CD4-positive, alpha-beta T cell treated with Interleukin-17A for 1 hour (primary cell): ENCODE measurements at places on chromosomes 1 and 21.

DNA sequence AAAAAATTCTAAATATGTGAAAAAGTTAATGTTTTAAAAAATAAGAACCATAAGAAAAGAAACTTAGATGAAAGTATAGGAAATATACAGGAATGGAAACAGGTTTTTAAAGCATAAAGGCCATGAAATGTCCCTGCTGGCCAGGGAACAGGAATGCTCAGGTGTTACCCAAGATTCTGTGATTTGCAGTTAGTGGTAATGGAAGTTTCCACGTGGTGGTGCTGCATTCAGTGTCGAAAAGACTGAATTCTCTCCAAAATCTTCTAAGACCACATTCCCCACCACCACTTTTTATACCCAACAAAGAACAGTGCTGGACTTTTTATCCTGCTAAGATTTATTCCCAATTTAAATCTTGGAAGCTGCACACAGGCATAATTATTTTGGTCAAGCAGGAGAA is 126.2 kb downstream of the PRRX1 start:
- no peak for DNase-seq

GRCh38 chr1:62435231-62436038 is 1.4 kb upstream of the USP1 start:
- DNase-seq = no peak

DNA sequence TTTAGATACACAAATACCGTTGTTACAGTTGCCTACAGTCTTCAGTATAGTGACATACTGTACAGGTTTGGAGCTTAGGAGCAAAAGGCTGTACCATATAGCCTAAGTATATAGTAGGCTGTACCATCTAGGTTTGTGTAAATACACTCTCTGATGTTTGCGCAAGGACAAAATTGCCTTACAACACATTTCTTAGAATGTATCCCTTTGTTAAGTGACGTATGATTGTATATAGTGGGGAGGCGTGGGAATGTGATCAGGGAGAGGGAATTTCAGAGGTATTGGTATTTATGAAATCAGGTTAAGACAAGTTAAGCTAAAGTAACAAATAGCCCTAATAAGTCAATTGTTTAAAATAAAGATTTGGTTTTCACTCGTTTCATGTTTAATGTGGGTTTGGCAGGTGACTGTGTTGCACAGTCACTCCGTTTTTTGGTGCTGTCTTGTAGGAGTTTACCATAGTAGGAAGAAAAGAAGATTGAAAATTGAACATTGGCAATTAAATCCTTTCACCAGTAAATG is 2.7 kb downstream of the GORAB start:
- DNase-seq = no peak

- no peak for DNase-seq
Measured at GRCh38 chr21:39105836-39106235, 77.4 kb downstream of the PSMG1 start.

DNA sequence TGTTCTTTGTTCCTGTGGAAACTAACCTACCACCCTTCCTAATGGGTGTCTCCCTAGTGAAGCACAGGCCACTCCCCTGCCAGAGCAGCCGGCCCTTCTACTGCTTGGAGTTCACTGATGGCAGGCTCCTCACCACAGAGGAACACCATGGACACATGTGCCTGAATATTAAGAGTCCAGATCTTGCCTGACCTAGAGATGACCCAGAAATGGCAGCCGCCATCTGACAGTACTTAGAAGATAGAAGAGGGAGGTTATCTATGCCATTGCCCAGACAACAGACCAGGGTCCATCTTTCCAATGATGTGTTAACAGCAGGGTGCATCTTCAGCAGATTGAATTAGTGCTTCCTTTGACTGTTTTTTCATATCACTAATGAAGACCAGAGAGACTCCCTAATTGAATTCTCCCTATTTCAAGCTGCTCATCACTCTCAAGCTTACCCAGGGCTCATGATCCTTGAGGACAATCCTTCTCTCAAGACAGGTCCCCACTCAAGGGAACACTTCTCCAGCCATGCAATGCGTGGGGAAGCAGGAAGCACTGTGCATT is 59.8 kb downstream of the PLEKHA6 start:
- DNase-seq = no peak

DNA sequence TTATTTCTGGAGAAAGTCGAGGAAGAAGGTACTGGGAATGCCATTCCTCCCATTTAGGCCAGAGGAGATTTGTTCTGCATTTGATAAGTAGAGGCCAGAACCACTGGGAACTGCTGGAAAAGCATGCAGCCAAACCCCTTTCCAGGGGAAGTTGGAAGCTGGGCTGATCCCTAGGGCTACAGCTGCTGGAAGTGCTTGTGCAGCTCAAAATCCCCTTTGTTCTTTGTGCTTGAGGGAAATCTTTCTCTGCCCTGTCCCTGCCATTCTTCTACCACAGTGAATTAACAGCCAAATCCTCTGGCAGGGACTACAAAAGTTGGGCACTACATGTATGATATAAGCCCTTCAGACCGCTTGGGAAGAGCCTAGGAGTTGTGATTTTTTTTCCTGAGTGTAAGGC is 734.1 kb downstream of the LRRIQ3 start:
- no peak for DNase-seq

DNA sequence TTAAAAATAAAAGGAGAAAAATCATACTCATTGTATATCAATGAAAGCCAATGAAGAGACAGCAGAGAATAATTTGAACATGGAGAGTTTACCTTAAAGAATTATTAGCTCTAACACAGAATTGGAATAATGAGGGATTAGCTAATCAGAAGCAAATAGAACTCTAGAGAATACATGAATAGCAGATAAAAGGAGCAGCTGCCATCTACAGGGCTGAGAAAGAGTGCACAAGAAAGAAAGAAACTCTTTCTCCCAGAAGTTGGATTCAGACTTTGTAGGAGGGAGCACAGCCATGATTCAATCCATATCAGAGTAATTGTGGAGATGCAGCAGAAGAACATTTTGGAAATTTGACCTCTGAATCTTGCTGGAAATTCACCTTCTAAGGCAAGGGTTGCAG is 1171.2 kb downstream of the PLA2G4A start:
- DNase-seq = no peak

DNA sequence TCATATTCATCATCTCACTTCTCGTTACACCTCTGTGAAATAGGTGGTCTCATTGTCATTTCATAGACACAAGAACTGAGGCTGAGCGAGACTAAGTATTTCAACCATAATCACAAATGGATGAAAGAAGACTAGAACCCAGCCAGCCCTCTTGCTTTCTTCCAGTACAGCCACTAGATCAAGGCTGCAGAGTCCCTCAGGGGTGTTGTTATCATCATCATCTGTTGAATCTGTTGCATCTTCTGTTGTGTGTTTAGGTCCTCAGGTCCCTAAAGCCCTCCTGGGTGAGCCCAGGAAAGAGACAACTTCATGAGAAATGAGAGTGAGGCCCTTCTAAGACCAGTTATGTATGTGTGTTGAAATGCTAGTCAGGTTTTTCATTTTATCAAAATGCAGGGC is 86.6 kb upstream of the ZNF326 start:
- no peak for DNase-seq

GRCh38 chr1:59689730-59690129 is 125.0 kb upstream of the HOOK1 start:
- DNase-seq = no peak

DNA sequence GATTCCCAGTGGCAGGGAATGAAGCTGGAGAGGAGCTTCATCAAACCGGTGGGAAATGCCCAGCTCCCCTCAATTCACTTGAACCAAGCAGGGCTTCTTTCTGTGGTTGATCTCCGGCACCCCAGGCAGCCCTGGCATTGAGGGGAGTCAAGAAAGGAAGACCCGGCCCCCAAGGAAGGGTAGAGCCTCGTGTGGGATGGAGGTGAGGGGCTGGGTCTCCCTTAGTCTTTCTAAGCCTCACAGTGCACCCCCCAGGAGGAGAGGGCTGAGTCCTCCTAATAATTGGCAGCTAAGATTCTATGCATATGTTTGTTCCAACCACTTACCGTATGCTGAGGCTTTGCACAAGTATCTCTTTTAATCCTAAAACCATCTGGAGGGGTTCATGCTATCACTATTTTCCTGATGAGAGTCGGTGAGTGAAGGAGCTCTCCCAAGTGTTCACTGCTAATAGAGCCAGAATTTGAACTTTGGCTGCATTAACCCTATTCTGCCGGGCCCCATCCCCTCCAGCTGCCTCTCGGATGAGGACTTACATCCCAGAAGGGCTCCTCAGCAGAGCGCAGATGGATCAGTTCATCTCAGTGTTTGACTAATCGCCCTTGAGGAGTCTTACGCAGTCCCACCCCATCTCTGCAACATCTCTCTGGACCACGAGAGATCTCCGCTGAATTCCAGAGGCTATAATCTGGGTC is 33.1 kb upstream of the TMEM51 start:
- no peak for DNase-seq
